ENCODE measurements at places on chromosomes 1 and 21.

DNA sequence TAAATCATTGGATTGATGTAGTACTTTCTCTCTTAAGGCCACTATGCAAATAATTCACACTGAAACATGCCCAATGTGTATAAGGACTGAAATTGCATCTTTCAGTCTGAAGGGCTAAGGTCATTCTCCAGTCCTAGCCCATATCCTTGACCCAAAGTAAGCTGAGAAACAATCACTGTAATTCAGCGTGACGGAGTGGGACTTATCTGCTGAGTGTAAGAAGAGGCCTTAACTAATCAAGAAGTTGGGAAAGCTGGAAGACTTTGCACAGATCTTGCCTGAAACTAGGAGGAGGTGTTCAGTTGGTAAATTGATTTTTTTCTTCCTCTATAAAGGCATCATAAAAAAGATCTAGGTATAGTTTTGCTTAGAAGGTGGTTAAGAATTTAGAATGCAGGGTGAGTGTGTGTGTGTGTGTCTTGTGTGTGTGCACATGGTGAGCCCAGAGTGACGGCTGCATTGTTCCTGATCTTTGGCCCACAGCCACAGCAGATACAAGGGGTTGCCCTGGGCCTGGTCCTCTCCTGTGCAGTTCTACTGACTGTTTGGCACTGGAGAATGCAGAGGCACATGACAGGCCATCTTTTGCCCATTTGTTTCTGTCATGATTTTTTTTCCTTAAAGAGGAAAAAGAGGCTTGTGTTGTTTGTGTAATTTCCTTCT, 13.3 kb upstream of the PPP2R5A start:
- no peak for DNase-seq

- DNase-seq, result no peak
These were observed 84.9 kb downstream of the GREM2 start for GRCh38 chr1:240527086-240527485.

DNA sequence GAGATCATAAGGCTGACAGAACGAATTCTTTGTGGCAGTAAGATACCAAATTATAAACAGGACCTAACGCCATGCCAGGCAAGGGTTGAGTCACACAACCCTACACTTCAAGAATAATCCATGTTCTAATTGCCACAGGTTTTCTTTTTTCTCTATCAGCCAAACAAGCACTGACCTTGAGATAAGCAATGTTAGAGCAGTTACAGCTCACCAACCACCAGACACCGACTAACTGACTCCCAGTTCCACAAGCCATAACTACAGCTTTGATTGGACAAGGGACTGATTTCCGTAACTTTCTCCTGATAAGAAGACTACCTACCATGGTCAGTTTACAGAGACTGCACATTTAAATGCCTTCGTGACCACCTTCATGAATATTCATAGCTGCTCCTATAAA, 149.6 kb downstream of the PTPRU start:
- DNase-seq, result no peak

- DNase-seq, result no peak
These were observed 35.3 kb upstream of the FCER1A start for GRCh38 chr1:159266832-159267231.

- no peak for DNase-seq
These were observed 35.6 kb upstream of the ID3 start for GRCh38 chr1:23594927-23595353.

- no peak for DNase-seq
These were observed 53.7 kb downstream of the ZBTB8A start for GRCh38 chr1:32592943-32593342.

GRCh38 chr1:31208361-31208945, 31.2 kb downstream of the NKAIN1 start:
- no peak for DNase-seq

DNA sequence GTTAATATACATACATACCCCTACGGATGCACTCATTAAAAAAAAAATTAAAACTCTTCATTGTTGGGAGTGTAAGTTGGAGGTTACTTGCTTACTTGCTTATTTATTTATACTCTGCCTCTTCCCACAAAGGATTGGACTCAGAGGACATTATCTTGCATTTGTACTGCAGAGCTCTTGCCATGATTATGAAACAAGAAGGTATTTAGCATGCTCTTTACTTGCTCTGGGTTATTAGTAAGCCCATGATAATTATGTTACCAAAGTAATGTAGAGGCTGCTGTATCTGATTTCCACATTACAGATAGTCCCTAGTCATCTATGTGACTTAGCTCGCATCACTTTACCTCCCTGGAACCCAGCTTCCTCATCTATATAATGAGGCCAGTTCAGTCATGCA, 355.1 kb upstream of the PTBP2 start:
- no peak for DNase-seq

- DNase-seq, result no peak
These were observed 413.4 kb upstream of the ADAMTS5 start for GRCh38 chr21:27380303-27380702.

- DNase-seq, result no peak
These were observed 268.4 kb upstream of the DUSP10 start for GRCh38 chr1:222010306-222010705.

DNA sequence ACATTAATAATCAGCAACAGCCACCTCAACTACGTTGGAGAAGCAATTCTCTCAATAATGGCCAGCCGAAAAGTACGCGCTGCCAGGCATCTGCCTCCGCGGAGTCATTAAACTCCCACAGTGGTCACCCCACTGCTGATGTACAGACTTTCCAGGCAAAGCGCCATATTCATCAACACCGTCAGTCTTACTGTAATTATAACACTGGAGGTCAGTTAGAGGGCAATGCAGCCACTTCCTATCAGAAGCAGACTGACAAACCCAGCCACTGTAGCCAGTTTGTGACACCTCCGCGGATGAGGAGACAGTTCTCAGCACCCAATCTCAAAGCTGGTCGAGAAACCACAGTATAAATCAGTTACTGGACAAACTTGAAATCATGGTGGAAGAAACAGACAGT, 93.9 kb downstream of the KIF1B start:
- no peak for DNase-seq

DNA sequence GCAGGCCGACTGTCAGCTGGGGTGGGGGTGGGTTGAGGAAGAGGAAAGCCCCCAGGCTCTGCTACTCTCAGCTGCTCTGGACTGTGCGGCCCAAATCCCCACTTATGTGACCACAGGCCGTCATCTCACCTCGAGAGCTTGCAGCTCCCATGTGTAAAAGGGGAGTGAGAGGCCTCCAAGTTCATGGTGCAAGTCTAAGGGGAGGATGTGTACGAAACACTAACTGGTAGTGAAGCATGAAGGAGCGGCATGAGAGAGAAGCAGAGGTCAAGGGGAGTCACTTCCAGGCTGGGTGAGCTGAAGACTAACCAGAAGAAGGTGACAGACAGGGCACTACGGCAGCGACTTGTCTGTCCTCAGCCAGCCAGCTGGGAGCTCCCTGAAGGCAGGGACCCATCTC, 43.8 kb downstream of the GLIS1 start:
- DNase-seq, result no peak

GRCh38 chr1:217331698-217332097, 299.2 kb downstream of the GPATCH2 start:
- DNase-seq, result no peak

- DNase-seq, result no peak
These were observed 22.2 kb downstream of the VAV3 start for GRCh38 chr1:107942814-107943213.

DNA sequence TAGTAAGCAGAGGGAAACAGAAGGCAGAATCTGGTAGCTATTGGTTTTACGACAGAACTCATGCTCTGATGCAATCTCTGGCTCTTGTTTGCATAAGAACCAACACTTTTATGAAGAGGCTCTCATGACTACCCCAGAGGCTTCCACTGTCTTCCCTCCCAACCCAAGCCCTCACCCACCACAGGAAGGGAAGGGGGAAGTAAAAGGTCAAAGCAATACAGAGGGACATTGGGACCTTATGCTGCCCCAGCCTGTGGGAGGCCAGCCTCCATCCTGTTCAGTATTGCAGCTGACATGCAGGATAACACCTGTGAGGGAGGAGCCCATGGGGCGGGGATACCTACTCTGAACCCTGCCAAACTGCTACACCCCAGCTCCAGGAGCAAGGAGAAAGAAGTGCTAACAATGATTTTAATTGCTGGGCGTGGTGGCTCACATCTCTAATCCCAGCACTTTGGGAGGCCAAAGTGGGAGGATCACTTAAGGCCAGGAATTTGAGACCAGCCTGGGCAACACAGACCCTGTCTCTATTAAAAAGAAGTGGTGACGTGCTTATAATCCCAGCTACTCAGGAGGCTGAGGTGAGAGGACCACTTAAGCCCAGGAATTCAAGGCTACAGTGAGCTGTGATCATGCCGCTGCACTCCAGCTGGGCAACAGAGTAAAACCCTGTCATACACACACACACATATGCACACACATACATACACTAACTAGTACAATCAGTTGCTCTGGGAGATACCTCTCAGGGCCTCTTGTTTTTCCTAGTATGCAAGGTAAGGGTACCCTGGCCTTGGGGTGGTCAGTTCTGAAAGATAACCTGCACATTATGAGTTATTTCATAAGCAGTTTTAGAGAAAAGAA, 9.5 kb downstream of the MR1 start:
- no peak for DNase-seq

DNA sequence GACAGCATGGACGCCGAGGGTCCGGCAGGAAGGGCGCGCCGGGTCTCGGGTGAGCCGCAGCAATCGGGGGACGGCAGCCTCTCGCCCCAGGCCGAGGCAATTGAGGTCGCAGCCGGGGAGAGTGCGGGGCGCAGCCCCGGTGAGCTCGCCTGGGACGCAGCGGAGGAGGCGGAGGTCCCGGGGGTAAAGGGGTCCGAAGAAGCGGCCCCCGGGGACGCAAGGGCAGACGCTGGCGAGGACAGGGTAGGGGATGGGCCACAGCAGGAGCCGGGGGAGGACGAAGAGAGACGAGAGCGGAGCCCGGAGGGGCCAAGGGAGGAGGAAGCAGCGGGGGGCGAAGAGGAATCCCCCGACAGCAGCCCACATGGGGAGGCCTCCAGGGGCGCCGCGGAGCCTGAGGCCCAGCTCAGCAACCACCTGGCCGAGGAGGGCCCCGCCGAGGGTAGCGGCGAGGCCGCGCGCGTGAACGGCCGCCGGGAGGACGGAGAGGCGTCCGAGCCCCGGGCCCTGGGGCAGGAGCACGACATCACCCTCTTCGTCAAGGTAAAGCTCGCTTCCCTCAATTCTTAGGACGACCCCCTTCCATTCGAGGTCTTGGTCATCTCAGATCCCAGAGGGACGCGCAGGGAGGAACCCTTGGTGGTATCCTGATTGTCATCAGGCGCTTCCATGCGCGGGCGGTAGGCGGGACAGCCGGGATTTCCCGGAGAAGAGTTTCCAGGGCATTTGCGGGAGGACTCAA, 1.6 kb downstream of the CLIC6 start:
- DNase-seq, result no peak

DNA sequence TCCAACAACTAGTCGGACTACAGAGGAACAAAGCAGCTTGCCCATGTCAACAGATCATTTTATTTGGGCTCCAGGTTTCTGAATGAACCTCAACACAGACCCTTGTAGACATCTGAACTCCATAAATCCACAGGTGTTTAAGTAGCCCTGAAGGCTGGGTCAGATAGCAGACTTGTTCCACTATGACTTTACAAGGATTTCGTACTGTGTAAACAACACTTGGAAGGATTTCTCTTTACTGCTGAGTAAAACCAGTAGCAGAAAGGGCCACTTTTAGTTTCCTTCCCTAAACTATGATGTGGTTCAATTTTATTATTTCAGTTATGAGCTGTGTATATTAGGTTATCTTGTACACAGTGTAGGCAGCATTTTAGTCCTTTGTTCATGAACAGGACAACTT, 316.4 kb upstream of the ADGRL2 start:
- DNase-seq, result no peak

- no peak for DNase-seq
These were observed 603.0 kb downstream of the MATN1 start for GRCh38 chr1:30120245-30121000.

GRCh38 chr1:77961392-77961791, 17.5 kb downstream of the FUBP1 start:
- no peak for DNase-seq

DNA sequence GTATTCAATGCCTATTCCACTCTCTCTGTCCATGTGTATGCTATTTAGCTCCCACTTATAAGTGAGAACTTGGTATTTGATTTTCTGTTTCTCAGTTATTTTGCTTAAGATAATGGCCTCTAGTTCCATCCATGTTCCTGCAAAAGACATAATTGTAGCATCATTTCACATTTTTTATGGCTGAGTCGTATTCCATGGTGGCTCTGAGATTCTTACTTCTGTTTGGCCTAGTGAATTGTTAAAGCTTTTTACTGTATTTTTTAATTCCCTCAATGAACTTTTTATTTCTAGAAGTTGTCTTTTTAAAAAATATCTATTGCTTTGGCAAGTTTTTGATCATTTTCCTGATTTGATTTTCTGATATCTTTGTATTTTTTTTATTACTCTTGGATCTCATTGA, 635.6 kb downstream of the PLA2G4A start:
- no peak for DNase-seq

- no peak for DNase-seq
These were observed 15.5 kb upstream of the SLC2A5 start for GRCh38 chr1:9084906-9085305.

DNA sequence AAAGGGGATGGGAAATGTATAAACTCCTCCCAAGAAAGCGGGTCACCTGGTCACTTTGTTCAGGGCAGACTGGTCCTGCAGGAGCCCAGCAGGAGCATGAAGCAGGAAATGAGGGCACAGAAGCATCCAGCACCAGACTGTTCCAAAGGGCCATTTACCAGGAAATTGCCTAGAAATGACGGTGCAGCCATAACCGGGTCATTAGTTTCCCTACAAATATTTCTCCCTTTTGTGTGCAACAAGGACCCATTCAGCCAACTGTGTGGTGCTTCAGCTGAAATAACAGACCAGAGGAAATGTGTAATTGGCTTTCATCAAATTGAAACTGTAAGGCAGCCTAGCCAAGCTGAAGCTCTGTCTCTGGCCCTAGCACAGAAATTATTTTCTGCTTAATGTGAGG, 7.6 kb upstream of the CTTNBP2NL start:
- DNase-seq, result no peak

- DNase-seq, result no peak
These were observed 127.5 kb downstream of the KCNN3 start for GRCh38 chr1:154742606-154743005.

DNA sequence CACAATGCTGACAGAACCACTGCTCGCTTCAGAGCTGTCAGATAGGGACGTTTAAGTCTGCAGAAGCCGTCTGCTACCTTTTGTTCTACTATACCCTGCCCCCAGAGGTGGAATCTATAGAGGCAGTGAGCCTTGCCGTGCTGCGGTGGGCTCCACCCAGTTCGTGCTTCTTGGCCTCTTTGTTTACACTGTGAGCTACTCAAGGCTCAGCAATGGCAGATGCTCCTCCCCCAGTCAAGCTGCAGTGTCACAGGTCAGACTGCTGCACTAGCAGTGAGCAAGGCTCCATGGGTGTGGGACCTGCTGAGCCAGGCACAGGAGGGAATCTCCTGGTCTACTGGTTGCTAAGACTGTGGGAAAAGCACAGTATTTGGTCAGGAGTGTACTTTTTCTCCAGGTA, 47.1 kb downstream of the LEPR start:
- no peak for DNase-seq

Measured in nucleus accumbens (tissue), 56 donors.